ENCODE measurements at places on chromosomes 7 and 10. TPM values are rescaled to one million over a fixed set of nuclear protein-coding genes. Genes with fewer than 3 reads are reported as not detected.
A peak's percentile ranks its signal among the peaks of the same experiment; 100 is the strongest.

TMEM139 gene
- 0.59 TPM for total RNA-seq

DNA sequence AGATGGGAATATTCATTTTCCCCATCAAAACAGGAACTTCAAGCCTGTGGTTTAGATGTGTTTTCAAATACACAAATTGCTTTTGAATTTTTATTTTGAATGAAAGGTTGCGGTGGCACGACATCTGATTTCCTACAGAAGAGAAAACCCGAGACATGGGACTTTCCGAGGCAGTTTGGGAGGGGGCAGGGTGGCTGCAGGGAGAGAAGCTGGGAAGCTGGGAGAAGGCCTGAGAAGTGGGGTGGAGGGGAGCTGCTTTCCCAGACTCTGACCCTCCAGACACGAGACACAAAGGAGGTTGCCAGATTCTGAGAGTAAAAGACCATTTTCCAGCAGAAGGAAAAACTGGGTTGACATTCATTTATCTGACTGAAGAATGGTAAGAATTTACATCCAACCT is 19.6 kb downstream of the TMEM176A start:
- no peak for DNase-seq

- no peak for DNase-seq
These were observed 58.8 kb downstream of the CAV1 start for GRCh38 chr7:116583653-116584052.

SCART1 gene
- 1.7 TPM for total RNA-seq

- DNase-seq, result no peak
These were observed 12.4 kb upstream of the ZNF862 start for GRCh38 chr7:149825567-149826343.

- DNase-seq, result no peak
These were observed 89.4 kb downstream of the TACC2 start for GRCh38 chr10:122078326-122078725.

- no peak for DNase-seq
These were observed 31.6 kb downstream of the OGDH start for GRCh38 chr7:44637788-44638594.

GRCh38 chr7:108261560-108262255 is 131.5 kb upstream of the LAMB4 start:
- no peak for DNase-seq

- DNase-seq, result no peak
These were observed 43.7 kb downstream of the KCNMA1 start for GRCh38 chr10:77593771-77594470.

GRCh38 chr10:48658243-48658974 is 26.3 kb upstream of the WDFY4 start:
- peak; percentile 74 for DNase-seq

PLEKHS1 gene
- total RNA-seq, result 0.11 TPM
